ENCODE measurements at places on chromosomes 4 and X.

- no peak overlapping the region for H3K27ac ChIP-seq
- H3K4me1 ChIP-seq: no peaks in the 10 kb centered on the region
- peaks cover 5% of the 10 kb centered on the region for H3K27me3 ChIP-seq
- no peaks in the 10 kb centered on the region for H3K36me3 ChIP-seq
Measured at GRCh38 chrX:51336584-51336983, 4.0 kb downstream of the NUDT10 start.

- no peaks in the 10 kb centered on the region for H3K36me3 ChIP-seq
- no peak overlapping the region for H3K27ac ChIP-seq
- H3K4me3 ChIP-seq: no peak overlapping the region
- no peaks in the 10 kb centered on the region for H3K27me3 ChIP-seq
- H3K4me1 ChIP-seq: no peaks in the 10 kb centered on the region
- DNase-seq: no peak
Measured at GRCh38 chr4:44761306-44761705, 35.0 kb upstream of the GNPDA2 start.

- peaks cover 2% of the 10 kb centered on the region for H3K4me1 ChIP-seq
- H3K4me3 ChIP-seq: no peak overlapping the region
- H3K27ac ChIP-seq: no peak overlapping the region
Measured at GRCh38 chr4:182310962-182311361, 67.8 kb downstream of the TENM3 start.

DNA sequence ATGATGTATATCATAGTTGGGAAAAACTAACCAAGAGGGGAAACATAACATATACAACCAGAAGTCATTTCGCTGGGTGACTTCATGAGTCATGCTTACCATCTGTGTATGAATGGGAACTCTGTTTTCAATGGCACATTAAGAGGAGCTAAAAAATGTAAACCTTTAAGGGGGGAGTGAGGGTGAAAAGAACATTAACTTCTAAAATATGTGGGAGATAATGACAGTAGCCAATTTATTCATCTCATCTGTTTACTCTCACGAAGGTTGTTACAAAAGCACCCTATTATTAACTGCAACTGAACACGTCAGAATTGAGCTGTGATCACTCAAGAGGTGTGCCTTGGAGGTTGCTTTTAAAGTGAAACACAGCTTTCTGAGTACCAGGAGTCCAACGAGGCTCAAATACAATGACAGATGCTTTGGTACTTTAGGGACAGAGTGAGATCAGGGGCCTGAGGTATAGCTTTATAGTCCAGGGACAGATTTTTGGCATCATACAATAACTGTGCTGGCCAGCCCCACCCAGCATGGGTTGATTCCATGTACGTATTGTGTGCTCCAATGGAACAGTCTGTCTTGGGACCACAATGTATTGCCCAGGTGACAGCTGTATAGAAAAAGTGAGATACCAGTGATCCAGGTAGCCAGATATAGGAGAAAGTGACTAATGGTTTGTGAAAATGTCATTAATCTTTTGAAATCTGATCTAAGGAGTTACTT, 107.3 kb downstream of the AMMECR1 start:
- no peaks in the 10 kb centered on the region for H3K36me3 ChIP-seq
- peak; percentile 96 for DNase-seq
- no peak overlapping the region for H3K4me3 ChIP-seq
- H3K27ac ChIP-seq: peak overlapping the region; percentile 63
- no peaks in the 10 kb centered on the region for H3K27me3 ChIP-seq

GRCh38 chr4:95155759-95156451, 392.9 kb downstream of the UNC5C start:
- H3K36me3 ChIP-seq: no peaks in the 10 kb centered on the region
- no peaks in the 10 kb centered on the region for H3K4me1 ChIP-seq

GRCh38 chr4:55608591-55608990, 16.5 kb upstream of the PDCL2 start:
- H3K27ac ChIP-seq: no peak overlapping the region
- DNase-seq: no peak
- no peaks in the 10 kb centered on the region for H3K36me3 ChIP-seq
- H3K4me1 ChIP-seq: no peaks in the 10 kb centered on the region

- H3K27ac ChIP-seq: no peak within 1 kb of the TSS
- H3K27me3 ChIP-seq: peaks cover 12% of the 10 kb centered on the region
- DNase-seq: peak; percentile 10
- peak within 1 kb of the TSS; percentile 40 for H3K4me3 ChIP-seq
- no peaks in the 10 kb centered on the region for H3K4me1 ChIP-seq
- H3K36me3 ChIP-seq: no peaks in the 10 kb centered on the region
Measured at GRCh38 chr4:104494822-104495559, at the start of gene CXXC4. Gene CXXC4 (minus strand): TSS chr4:104494894. CDS start chr4:104491802, 3,092 bp downstream.

DNA sequence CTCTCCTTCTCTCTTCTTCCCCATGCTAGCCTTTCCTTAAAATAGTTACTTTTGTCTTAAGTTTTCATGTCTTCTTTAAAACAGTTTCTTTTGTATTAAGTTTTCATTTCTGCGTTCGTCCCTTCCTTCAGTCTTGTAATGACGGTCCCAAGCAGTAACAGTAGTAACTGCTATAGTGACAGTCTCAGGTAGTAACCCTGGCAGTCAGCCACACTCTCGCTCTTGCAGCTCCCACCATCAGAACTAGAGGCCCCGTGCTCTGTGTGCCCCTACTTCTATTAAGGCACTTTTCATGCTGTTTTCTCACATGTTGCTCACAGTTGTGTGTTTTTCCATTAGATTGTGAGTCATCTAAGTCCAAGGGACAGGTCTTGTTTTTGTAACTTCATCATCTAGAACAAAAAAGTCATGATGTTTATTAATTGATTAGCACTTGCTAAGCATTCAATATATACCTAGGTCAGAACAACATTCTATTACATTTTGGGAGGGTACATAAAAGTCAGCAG, 49.3 kb downstream of the C4orf33 start:
- no peak for DNase-seq
- no peak overlapping the region for H3K27ac ChIP-seq
- no peaks in the 10 kb centered on the region for H3K4me1 ChIP-seq
- H3K36me3 ChIP-seq: no peaks in the 10 kb centered on the region
- H3K27me3 ChIP-seq: peaks cover 5% of the 10 kb centered on the region

- no peaks in the 10 kb centered on the region for H3K36me3 ChIP-seq
- H3K27ac ChIP-seq: no peak overlapping the region
- no peak overlapping the region for H3K4me3 ChIP-seq
- no peaks in the 10 kb centered on the region for H3K4me1 ChIP-seq
- DNase-seq: peak; percentile 52
- H3K27me3 ChIP-seq: no peaks in the 10 kb centered on the region
Measured at GRCh38 chr4:127479031-127479622, 153.6 kb upstream of the INTU start.

DNA sequence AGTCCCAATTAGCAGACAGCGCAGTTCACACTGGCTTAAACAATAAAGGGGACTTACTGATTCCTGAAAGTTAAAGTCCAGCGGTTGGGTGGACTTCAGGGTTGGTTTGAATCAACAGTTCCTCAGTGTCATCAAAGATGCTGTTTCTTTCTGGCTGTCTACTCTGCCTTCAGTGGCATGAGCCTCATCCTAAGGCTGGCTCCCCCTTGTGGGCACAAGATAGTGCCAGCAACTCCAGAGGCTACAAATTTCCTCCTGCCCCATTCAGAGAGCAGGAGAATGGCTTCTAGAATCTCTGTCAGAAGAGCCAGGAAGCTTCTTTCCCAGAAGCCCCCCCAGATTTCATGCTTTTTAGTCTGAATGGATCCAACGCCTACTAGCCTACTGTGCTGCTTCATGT, 82.4 kb upstream of the MTM1 start:
- no peak overlapping the region for H3K4me3 ChIP-seq
- H3K27ac ChIP-seq: no peak overlapping the region
- peak; percentile 59 for DNase-seq
- H3K4me1 ChIP-seq: peaks cover 3% of the 10 kb centered on the region

- no peaks in the 10 kb centered on the region for H3K36me3 ChIP-seq
- DNase-seq: no peak
- peaks cover 3% of the 10 kb centered on the region for H3K4me1 ChIP-seq
- H3K4me3 ChIP-seq: no peak overlapping the region
- no peak overlapping the region for H3K27ac ChIP-seq
Measured at GRCh38 chrX:46648660-46649059, 75.1 kb downstream of the CHST7 start.

- H3K36me3 ChIP-seq: peaks cover 29% of the 10 kb centered on the region
- peak overlapping the region; percentile 95 for H3K27ac ChIP-seq
- H3K4me3 ChIP-seq: no peak overlapping the region
Measured at GRCh38 chr4:8472689-8473197, 32.2 kb downstream of the TRMT44 start.

GRCh38 chr4:38931125-38931524, 63.5 kb downstream of the FAM114A1 start:
- peaks cover 69% of the 10 kb centered on the region for H3K36me3 ChIP-seq
- no peak overlapping the region for H3K4me3 ChIP-seq
- no peaks in the 10 kb centered on the region for H3K27me3 ChIP-seq
- no peak for DNase-seq
- no peak overlapping the region for H3K27ac ChIP-seq

DNA sequence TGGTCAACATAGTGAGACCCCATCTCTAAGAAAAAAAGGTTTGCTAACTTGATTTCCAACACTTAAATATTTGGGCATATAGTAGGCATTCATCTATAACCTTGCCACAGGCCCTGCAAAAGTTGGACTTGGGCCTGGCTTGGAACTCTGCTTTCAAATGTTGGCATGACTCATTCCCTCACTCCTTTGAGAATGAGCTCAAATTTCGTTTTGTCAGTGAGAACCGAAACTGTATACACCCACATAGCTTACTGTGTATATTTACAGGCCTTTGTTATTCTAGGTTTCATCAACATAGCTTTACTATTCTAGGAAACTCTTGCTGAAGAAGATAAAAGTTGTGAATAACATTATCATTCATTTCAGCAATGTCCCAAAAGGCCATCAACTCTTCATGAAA, 88.7 kb upstream of the ELOVL6 start:
- H3K4me3 ChIP-seq: no peak overlapping the region
- no peaks in the 10 kb centered on the region for H3K36me3 ChIP-seq
- no peaks in the 10 kb centered on the region for H3K27me3 ChIP-seq
- H3K27ac ChIP-seq: no peak overlapping the region
- H3K4me1 ChIP-seq: no peaks in the 10 kb centered on the region

Measured in IMR-90 (cell line).